ENCODE measurements at places on chromosomes 3 and 15.

DNA sequence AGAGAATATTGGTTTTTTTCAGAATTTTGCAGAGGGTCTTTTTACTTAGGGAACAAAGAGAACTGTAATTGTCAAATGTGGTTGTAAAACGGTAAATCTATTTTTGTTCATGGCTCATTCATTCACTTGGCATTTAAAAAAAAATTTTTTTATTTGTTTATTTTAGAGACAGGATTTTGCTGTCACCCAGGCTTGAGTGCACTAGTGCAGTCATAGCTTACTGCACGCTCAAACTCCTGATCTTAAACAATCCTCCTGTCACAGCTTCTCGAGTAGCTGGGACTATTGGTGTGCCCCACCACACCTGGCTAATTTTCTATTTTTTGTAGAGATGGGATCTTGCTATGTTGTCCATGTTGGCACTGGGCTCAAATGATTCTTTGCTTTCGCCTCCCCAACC, 301.8 kb downstream of the LPP start:
- DNase-seq, result no peak

- no peak for DNase-seq
Observed at GRCh38 chr3:81197386-81197785, 564.1 kb downstream of the GBE1 start.

GRCh38 chr15:45714590-45715488, 80.0 kb downstream of the SQOR start:
- DNase-seq, result peak; percentile 65

GRCh38 chr3:191366675-191367074, 36.3 kb upstream of the UTS2B start:
- no peak for DNase-seq

- no peak for DNase-seq
Observed at GRCh38 chr3:197504229-197504628, 51.5 kb downstream of the BDH1 start.

- no peak for DNase-seq
Observed at GRCh38 chr3:81823882-81824395, 62.5 kb upstream of the GBE1 start.

DNA sequence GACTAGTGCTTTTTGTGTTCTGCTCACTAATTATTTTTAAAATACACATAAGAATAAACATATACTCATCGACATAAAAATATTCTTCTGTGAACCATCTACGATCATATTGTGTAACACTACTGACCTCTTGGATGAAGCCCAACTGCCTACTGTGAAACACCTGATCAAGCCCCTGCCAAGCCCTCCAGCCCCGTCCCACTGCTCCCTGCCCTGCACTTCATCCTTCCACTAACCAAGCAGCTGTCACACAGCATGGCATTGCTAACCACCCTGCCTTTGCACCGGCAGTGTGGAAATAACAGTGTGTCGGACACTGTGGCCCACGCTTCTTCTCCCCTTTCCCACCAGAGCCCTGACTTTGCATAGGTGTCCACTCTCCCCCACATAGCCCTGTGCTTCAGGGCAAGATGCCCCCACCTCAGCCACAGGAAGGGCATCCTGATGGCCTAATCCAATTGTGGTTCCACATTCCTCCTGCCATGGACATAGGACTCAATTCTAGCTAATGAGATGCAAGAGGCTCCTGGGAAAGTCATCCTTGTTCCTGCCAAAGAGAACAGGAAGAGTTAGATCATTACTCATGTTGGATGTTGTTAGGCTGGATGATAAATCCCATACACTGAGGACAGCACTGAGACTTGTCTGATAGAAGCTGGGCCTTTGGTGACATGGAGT, 35.0 kb upstream of the ARID3B start:
- DNase-seq, result no peak

DNA sequence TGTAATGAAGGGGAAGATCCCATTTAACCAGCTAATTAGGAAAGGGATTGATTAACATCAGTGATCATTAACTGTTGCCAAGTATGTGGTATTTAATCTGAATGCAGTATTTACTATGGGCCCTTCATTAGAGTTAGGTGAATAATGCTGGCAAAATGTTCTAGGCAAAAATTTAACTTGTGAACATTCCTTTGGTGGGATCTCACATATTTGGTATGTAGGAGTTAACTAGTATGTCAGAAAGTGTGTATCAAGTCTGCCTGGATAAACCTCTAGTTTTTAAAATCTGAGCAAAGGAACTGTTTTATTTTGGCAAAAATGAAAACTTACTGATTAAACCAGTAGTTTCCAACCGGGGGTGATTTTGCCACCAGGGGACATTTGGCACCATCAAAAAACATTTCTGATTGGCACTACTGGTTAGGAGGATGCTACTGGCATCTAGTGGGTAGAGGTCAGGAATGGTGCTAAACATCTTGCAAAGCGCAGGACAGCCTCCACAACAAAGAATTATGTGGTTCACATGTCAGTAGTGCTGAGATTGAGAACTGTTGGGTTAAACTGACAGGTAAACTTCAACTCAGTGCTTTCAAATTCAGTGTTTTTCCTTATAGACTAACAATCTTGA, 22.5 kb downstream of the LRTM1 start:
- DNase-seq, result peak; percentile 47
